ENCODE measurements at places on chromosomes 4 and X.

DNA sequence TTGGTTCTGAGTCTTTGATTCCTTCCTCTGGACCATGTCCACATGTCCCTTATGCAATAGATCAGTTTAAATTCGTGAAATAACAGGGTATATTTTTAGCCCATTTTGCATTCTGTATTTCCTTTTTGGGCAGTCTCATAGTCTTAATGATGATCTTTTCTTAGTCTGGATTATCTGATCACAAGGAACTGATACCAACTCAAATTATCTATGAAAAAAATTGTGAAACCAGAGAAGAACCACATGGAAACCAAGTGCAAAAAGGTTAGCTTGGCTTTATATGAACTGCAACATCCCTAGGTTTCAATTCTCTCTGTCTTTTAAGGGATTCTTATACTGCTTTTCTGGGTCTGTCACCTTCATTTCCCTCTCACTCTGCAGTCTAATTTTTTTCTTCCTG lies 608.6 kb upstream of the AADAT start:
- no peak for DNase-seq

- no peak for DNase-seq
Observed at GRCh38 chr4:73730292-73730691, 10.1 kb upstream of the CXCL8 start.

DNA sequence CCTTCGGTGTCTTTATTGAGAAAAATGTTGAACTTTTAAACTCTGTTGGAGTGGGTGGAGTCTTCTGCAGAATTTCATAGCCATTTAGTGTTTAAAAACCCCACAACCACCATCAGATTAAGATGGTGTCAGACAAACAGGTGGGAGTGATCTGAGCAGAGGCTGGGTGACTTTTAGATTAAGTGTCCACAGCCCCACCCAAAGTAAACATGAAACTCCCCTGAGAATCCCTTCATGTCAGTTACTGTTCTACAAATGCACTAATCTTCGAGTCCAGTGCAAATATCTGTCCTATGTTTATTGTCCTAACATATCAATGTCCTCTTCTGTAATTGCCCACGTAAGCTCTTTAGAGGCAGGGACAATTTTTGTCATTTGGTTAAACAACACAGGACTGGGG lies 175.6 kb upstream of the RBPJ start:
- DNase-seq, result no peak

GRCh38 chr4:70721747-70722146 lies at the start of gene RUFY3:
Gene RUFY3 (plus strand): TSS chr4:70721964. CDS start chr4:70722574, 610 bp downstream.
- no peak for DNase-seq

- no peak for DNase-seq
Observed at GRCh38 chrX:2463973-2464676, 36.7 kb downstream of the DHRSX start.

GRCh38 chr4:10069075-10069642 lies 47.4 kb downstream of the WDR1 start:
- DNase-seq, result no peak

GRCh38 chr4:83009529-83009928 lies 1.1 kb downstream of the LIN54 start:
- DNase-seq, result no peak

DNA sequence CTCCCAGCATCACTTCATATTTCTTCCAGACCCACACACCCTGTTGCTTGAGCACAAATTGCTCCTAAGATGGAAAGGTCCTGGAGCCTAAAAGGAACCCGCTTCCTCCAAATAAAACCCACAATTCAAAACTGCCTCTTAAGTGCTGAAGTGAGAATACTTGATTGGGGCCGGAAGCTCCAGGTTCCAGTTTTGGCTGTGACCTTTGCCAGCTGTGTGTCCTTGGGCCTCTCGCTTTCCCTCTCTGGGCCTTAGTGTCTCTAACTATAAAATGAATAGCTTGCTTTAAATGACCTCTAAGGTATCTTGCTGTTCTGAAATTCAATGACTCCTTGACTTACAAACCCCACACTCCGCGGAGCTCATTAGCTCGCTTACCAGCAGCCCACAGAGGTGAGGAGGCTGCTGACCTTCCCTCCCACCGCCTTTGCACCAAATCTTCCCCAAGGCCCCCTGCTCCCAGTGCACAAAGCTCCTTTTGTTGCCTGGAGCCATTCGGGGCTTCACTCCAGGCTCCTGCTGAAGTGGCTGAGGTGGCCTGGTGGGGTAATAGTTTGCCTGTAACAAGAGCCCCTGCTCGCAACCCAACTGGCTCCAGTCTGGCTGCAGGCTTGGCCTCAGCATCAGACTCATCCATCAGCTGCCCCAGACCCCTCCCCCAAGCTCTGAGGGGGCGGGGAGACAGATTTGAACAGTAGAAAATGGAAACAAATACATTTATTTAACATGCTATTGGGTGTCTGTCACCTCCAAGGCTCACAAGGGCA lies 21.8 kb downstream of the STARD8 start:
- no peak for DNase-seq

DNA sequence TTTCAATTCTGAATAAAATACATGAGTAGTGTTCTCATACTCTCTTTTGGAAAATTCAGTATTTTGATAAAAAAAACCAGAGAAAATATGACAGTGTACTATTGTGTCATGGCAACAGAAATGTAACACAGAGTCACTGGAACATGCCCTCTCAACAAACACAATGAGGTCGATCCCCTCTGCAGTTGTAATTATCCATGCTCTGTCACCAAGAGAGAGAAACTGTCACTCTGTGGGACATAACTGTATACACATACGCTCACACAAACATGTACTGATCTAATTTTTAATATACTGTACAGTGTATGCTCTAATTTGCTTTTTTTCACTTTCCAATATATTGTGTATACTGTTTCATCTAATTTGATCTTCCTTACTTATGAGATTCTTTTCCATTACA lies 1136.8 kb upstream of the TENM3 start:
- no peak for DNase-seq

DNA sequence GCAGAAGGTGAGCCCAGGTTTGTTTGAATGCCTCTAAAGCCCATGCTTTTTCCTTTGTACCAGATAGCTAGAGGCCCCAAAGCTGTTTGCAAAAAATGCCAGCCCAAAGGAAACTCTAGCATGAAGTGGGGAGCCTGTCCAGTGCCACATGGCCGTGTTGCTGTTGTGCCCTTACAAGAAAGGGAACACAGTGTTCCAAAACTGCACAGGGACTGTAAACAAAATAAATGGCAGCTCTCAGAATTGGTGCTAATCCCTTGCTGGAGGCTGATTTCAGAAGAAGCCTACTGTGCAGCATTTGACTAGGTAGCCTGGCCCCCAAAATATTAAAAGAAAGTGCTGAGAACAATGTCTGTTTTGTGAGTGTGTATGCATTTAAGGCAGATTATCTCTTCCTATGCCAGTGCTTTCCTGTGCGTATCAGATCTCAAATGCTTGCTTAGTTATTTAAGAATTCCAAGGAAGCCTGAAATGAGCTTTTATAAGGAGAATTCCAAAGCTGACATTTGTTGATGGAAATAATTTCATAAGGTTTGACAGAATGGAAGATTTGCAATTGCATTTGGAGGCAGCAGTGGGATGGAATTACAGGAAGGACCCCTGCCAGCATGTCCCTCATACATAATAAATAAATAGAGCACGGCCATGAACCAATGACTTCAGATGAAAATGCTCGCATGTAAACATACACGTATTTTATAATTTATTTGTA lies 115.7 kb downstream of the IRF2 start:
- no peak for DNase-seq

DNA sequence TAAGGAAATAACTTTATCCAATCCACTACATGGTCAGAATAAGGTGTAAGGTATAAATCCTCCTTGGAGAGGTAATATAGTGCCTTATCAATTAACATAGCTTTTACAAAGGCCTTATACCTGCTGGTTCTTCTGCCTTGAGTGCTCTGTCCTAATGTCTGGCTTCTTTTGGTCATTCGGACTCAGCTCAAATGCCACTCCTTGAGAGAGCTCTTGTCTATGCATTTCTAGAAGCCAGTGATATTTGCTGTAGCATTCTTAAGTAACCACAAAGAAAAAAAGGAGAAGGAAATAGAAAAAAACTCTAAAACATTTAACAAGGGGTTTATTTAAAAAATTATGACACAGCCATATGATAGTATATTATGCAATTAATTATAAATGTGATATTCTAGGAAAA lies 444.8 kb upstream of the SLIT2 start:
- no peak for DNase-seq

GRCh38 chrX:85907316-85907715 lies 140.0 kb downstream of the CHM start:
- no peak for DNase-seq

DNA sequence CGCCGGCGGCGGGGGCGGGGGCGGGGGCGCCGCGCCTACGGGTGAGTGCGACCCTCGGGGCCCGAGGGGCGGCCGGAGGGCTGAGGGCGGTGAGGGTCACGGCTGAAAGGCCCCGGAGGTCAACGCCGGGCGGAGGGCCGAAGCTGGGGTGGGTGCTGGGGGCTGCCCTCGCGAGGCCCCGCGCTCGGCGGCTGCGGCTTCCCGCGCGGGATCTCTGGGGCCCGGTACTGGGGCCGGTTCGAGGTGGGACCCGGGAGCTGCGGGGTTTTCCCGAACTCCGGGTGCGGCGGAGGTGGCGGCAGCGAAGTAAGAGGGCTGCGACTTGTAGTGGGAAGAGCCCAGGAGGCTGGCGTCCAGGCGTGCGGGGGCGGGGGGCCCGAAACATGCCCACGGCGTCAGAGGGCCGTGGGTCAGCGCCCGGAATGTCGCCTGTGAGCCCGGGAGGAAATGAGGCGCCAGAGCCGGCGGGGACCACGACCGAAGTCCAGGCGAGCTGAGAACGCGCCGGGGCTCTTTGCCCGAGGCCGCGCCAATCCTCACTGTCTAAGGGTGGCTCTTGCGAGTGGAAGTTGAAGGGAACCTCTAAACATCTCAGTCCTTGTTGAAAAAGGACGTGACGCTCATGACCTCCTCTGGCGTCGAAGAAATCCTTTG lies 407 bp downstream of the IL13RA1 start:
- no peak for DNase-seq

DNA sequence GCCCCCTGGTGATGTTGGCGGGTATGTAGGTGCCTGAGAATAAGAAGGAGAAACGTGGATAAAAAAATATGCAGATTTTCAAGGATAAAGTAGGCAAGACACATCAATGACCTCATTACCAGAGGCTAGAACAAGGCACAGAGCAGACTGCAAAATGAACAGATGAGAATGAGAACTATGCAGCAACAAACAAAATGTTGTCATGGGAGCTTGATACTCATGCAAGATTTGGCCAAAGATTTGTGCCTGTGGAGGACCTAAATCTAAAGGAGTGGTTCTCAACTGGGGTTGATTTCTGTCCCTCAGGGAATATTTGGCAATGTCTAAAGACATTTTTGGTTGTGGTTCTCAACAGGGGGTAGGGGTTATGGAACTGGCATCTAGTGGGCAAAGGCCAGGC lies 177.3 kb downstream of the FRMPD4 start:
- DNase-seq, result no peak

DNA sequence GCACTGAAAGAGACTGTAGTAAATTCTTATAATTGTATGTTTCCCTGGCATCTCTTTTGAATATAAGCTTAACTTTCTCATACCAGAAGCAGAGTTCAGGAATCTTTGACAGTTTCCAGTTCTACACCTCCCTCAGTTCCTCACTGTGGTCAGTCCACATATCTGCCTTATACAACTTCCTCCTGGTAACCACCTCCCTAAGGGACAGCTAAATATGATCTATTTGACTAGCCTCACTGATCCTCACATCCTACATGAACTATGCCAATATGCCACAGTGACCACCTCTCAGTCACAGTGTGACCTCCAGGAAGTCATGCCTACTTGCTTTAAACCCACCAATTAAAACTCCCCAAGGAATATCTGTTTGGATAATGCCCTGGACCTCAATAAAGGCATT lies 51.6 kb upstream of the HDAC8 start:
- DNase-seq, result no peak

- DNase-seq, result no peak
Observed at GRCh38 chr4:157271166-157271869, 50.8 kb downstream of the GRIA2 start.

DNA sequence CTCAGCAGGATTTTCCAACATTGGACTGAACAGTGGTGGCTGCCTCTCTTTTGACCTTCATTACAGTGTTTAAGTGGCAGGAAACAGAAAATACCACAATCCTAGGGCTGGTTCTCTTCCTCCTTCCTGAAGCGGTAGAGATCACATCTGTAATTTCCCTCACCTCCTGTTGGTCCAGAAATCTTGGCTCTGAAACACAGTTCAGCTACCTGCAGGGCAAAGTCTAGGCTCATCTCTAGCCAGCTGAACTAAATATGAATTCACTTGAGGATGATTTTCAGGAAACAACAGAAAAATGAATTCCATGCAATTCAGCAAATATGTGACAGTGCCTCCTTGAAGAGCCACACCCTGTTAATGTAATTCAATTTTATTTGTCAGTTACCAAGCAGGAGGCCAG lies 531.9 kb downstream of the INPP4B start:
- no peak for DNase-seq

DNA sequence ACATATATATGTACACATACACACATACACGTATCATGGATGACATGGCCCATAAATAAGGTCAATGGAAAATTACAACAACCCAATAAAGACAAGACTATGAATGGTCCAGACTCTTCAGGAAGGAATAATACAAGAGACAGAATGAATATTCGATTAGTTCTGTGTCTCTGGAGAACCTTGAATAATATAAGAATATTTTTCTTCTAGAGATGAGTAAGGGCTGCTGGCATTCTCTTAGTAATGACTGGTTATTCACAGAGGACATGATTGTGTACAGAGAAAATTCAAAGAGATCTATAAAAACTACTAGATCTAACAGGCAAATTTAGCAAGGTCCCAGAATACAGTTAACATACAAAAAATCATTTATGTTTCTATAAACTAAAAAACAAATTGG lies 23.3 kb downstream of the SPIN4 start:
- DNase-seq, result no peak

- DNase-seq, result no peak
Observed at GRCh38 chr4:160038615-160039014, 935.7 kb downstream of the RAPGEF2 start.

DNA sequence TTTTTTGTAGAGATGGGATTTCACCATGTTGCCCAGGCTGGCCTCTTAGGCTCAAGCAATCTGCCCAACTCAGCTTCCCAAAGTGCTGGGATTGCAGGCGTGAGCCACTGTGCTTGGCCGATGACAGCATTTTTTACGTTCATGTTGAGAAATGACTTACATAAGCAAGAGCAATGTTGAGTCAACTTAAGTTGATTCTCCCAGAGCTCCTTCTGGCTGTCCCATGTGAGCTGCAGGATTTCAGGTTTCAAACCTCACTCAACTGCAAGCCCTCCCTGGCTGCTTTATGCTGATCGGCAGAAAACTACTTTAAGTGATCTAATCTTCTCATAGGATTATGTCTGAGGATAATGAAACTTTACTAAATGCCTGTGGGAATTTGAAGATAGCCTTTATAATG lies 86.8 kb downstream of the GC start:
- DNase-seq, result no peak
